Activated naive CD8-positive, alpha-beta T cell treated with anti-CD3 and anti-CD28 coated beads, Interleukin-2, amount 50 U/mL, for 24 hours (primary cell): ENCODE measurements at places on chromosomes 2 and 18.

GRCh38 chr2:109562421-109562820 lies 51.3 kb downstream of the SEPTIN10 start:
- no peak for DNase-seq

DNA sequence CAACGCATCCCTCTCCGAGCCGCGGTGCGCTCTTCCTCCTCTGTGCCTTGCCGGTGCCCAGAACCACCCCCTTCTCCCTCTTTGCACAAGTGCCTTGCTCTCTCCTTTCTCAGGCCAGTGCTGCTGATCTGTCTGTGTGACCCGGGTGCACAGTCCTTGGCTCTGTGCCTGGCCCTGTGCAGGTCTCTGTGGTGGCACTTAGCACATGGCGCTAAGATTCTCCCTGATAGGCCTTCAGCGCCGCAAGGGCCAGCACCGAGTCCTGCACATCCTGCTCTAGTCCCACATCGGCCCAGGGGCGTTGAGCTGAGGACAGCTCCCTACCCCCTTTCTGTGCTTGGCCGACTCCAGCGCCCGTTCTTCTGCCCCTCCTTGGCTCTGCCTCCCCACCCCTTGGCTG lies 136.1 kb downstream of the NEDD4L start:
- no peak for DNase-seq

DNA sequence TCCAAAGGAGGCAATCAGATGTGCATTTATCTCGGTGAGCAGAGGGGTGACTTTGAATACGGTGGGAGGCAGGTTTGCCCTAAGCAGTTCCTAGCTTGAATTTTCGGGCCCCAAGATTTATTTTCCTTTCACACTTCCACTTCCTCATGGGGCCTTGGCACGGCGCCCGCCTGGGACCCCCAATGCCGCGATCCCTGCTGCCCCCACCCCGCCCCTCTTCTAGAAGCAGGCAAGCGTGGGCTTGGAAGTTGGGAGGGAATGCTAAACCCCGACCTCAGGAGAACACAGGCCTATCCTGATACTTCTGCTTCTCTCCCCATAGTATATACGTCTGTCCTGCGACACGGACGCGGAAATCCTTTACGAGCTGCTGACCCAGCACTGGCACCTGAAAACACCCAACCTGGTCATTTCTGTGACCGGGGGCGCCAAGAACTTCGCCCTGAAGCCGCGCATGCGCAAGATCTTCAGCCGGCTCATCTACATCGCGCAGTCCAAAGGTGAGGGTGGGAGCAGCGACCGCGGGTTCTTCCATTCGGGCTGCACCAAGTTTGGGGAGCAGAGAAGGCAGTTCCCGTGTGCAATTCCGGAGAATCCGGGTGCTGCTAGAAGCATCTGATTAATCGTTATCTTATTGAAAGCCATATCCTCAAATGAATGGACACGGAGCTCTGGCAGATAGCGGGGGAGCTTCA lies 21.6 kb downstream of the TRPM8 start:
- peak; percentile 8 for DNase-seq

GRCh38 chr2:15359716-15360531 lies 201.2 kb downstream of the NBAS start:
- no peak for DNase-seq
